ENCODE measurements at places on chromosomes 1 and 21.

- no peak for DNase-seq
These were observed 24.0 kb downstream of the TENT5C start for GRCh38 chr1:117629625-117630422.

DNA sequence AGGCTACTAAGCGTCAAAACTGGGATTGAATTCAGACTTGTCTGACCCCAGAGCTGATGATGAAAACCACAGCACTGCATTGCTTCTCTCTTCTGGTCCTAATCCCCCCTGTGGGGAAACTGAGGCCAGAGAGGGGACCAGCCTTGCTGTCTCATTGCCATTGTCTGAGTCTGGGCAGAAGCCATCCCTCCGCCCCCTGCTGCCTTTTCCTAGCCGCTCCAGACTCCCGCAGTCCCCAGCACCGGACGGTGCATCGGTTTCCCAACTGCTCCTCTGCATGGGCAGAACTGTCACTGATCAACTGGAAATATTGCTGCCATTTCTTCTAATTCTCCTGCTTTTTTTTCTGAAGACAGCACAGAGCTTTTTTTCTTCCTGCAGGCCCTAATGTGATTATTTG is 157.4 kb downstream of the ACTL8 start:
- no peak for DNase-seq

GRCh38 chr1:219990782-219991510 is 55.4 kb downstream of the EPRS1 start:
- DNase-seq = peak; percentile 42

GRCh38 chr1:226095286-226095685 is 32.8 kb downstream of the H3-3A start:
- no peak for DNase-seq

DNA sequence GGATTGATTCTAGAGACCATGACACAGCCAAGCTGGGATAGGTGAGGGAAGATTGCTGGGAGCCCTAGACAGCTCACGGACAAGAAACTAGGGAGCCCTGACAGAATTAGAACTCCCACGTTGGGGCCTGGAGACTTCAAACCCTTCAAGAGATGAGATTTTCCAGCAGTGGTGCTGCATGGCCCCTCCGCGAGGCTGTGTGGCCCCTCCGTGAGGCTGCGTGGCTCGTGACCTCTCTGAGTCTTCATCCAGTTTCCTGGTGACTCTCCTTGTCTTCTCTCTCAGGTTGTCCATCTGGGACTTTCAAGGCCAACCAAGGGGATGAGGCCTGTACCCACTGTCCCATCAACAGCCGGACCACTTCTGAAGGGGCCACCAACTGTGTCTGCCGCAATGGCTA is 109.9 kb downstream of the LACTBL1 start:
- no peak for DNase-seq

- DNase-seq = peak; percentile 92
These were observed 3.9 kb upstream of the ARHGAP30 start for GRCh38 chr1:161073474-161074121.

GRCh38 chr1:28193701-28194161 is 17.2 kb upstream of the PTAFR start:
- peak; percentile 58 for DNase-seq

DNA sequence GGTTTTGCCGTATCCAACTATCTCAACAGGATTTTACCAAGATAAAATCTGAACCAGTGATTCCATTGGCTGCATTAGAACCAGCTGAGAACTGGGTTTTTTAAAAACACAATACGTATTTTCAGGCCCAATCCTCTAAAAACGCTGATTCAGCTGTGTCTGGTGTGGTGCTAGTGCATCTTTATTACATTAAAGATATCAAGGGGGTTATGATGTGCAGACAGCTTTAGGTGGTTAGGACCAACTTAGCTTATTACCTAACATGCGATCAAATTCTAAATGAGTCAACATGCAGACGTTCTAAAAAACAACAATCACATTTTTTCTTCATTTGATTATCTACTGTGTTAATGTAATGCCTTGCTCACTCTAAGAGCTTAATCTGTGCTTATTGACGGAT is 32.0 kb upstream of the EXO1 start:
- no peak for DNase-seq

- no peak for DNase-seq
These were observed 397.4 kb downstream of the MATN1 start for GRCh38 chr1:30325999-30326398.

- DNase-seq = no peak
These were observed 36.3 kb downstream of the DMAP1 start for GRCh38 chr1:44249543-44249942.

GRCh38 chr1:233639611-233640010 is 25.7 kb downstream of the KCNK1 start:
- DNase-seq = no peak

DNA sequence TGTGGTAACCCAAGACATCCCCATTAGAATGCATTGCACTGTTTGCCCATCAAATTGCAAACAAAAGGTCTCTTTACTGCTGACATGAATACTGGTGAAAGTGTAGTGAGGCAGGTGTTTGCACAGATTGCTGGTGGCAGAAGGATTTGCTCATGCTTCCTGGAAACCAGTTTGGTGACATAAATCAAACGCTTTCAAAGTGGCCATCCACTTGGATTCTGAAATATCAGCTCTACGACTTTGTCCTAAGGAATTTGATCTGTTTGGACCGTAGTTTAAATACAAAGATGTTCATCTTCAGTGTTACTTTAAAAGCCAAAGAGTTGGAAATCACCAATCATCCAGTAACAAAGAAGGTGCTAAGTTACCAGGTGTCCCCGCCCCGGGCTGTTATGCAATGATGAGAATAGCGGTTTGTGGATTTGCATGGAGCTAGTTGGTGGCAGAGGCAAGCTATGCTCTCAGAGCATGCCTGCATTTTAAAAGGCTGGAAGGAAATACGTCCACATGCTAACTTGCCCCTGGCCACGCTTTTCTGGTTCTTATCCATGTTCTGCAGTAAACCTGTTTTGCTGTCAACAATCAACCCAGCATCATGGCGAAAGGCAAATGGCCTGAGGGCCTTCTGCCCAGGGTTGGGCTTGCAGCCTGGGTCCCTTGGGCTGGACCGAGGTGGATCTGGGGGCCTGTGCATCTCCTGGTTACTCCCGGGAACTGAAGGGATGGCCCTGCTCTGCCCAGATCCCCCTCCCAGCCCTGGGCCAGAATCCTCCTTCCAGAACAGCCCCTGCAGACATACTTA is 49.2 kb downstream of the UMODL1 start:
- peak; percentile 93 for DNase-seq
